ENCODE measurements at places on chromosomes 11 and 22. TPM values are rescaled to one million over a fixed set of nuclear protein-coding genes. Genes with fewer than 3 reads are reported as not detected.

DNA sequence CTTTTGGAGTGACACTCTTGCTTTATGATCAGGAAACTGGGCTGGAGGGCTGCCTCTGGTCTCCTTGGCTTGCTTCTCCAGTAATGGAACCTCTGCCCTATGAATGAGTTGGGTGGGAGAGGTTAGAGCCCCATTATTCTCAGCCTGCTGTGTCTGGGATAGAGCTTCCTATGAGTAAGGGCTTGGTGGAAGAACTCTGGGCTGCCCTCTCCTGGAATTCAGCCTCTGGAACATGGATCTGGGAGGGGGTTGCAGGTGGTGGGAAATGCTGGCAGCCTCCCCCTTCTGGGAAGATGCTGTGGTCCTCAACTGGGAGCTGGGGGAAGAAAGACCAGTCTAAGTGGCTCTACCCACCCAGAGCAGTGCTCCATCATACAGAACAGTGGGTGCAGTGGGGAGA, 81.8 kb upstream of the SYN3 start:
- H3K27me3 ChIP-seq: peaks cover 9% of the 10 kb centered on the region
- no peak overlapping the region for H3K4me3 ChIP-seq
- H3K36me3 ChIP-seq: no peaks in the 10 kb centered on the region
- no peak for DNase-seq
- no peak overlapping the region for H3K27ac ChIP-seq

GRCh38 chr11:111935317-111936039, 1.7 kb upstream of the DIXDC1 start:
- no peaks in the 10 kb centered on the region for H3K36me3 ChIP-seq
- peak overlapping the region; percentile 70 for H3K27ac ChIP-seq
- H3K4me3 ChIP-seq: peak overlapping the region; percentile 1
- H3K4me1 ChIP-seq: peaks cover 34% of the 10 kb centered on the region

GRCh38 chr11:125513705-125514265, 17.7 kb upstream of the FEZ1 start:
- H3K4me3 ChIP-seq: peak overlapping the region; percentile 70
- H3K27me3 ChIP-seq: no peaks in the 10 kb centered on the region
- H3K27ac ChIP-seq: peak overlapping the region; percentile 97
- DNase-seq: no peak
- H3K36me3 ChIP-seq: no peaks in the 10 kb centered on the region
- H3K4me1 ChIP-seq: peaks cover 55% of the 10 kb centered on the region

POU2AF2 gene
- total RNA-seq: not detected

OR52N4 gene
- 0.38 TPM for total RNA-seq

DNA sequence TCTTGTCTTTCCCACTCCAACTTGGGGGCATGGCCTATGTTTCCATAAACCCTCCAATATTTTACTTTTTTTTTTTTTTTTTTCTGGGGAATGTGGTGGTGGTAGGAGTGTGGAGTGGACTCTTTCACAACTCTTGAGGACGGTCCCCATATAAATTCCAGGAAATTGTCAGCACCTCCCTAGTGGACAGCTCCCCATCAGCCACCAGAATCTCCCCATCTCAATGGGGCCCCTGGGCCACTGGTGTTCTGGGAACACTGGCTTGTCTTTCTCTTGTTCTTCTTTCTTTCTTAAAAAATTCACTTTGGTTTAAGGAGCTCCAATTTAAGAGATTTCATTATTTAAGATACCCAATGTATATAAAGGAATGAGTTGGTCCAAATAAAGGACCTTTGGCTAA, 74.1 kb downstream of the ADM start:
- no peak overlapping the region for H3K4me3 ChIP-seq

- H3K4me3 ChIP-seq: no peak overlapping the region
- H3K4me1 ChIP-seq: peaks cover 5% of the 10 kb centered on the region
- no peak for DNase-seq
- H3K27me3 ChIP-seq: peaks cover 7% of the 10 kb centered on the region
- H3K36me3 ChIP-seq: peaks cover 15% of the 10 kb centered on the region
- no peak overlapping the region for H3K27ac ChIP-seq
Measured at GRCh38 chr11:2276280-2277007, 6.1 kb upstream of the ASCL2 start.

GRCh38 chr22:31497148-31497938, 1.0 kb downstream of the SFI1 start:
- peaks cover 16% of the 10 kb centered on the region for H3K4me1 ChIP-seq
- H3K27ac ChIP-seq: peak overlapping the region; percentile 83
- H3K4me3 ChIP-seq: peak overlapping the region; percentile 89
- peaks cover 8% of the 10 kb centered on the region for H3K36me3 ChIP-seq
- no peak for DNase-seq
- no peaks in the 10 kb centered on the region for H3K27me3 ChIP-seq

DNA sequence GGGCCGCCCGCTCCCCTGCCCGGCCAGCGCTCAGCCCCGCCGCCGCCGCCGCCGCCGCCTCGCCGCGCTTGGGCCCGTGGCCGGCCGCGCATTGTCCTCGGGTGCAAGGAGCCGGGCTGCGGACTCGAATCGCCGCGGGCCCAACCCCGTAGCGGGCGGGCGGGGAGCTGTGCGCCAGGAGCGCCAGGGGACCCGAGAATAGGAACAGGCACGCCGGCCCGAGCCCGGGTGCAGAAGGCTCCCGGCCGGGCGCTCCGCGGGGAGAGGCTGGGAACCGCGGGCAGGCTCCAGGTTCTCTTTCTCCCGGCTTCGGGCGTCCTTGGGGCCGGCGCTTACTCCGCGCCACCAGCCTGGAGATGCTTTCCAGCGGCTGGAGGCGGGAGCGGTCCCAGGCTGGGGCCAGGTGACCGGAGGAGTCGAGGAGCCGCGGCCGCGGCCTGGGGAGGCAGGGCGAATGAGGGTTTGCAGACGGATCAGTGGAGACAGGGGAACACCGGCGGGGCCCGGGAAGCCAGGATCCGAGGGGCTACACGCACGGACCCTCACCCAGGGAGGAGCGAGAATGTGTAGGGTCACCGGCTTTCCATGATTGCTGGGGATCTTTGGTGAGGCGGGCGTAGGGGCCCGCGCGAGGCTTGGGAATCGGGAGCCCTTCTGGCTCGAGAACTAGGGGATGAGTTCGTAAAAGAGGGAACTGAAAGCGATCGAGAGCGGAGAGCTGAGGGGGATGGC, 726 bp downstream of the PKNOX2 start:
- peak overlapping the region; percentile 92 for H3K4me3 ChIP-seq
- H3K4me1 ChIP-seq: peaks cover 10% of the 10 kb centered on the region
- no peak overlapping the region for H3K27ac ChIP-seq
- DNase-seq: no peak

Measured in natural killer cell treated with Interleukin-12 subunit alpha and Interleukin-12 subunit beta and Interleukin-15 and Interleukin-18, amount 100 ng/mL, for 72 hours (primary cell).